ENCODE measurements at places on chromosomes 6 and 20.

DNA sequence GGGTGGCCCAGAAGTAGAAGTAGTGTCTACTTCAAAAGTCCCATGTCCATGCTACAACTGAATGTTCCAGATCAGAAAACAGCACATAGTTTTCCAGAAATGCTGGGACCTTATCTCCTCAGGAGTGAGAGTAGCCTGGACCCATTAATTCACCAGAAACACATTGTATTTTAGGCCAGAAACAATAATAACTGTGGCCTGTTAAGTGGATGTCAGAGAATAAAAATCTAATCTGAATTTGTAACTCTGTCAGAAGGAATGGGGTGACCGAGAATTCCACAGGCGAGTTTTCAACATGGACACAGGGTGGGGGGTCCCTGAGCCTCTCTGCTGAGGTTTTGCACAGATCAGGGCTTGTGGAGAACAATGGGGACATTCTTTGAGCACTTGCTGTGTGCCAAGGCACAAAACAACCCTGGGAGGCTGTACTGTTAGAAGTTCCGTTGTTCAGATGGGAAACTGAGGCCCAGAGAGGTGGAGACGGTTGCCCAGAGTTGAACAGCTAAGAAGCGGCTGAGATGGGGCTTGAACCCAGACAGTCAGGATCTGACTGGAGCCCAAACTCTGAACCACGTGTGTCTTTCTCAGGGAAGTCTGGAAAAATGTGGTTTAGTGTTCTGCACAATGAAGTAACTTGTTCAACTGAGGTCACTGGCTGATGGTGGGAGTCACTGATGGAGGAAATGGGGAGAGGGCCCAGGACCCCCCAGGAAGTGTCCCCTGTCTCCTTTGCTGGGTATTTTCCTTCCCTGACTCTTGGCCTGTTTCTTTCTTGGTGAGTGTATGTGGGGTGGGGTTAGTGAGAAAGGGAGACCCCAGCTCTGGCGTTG, 44.2 kb downstream of the SNAI1 start:
- DNase-seq: no peak

GRCh38 chr6:25612666-25613065, 39.3 kb upstream of the SCGN start:
- no peak for DNase-seq

- DNase-seq: no peak
These were observed 137.6 kb downstream of the UST start for GRCh38 chr6:148884461-148884860.

DNA sequence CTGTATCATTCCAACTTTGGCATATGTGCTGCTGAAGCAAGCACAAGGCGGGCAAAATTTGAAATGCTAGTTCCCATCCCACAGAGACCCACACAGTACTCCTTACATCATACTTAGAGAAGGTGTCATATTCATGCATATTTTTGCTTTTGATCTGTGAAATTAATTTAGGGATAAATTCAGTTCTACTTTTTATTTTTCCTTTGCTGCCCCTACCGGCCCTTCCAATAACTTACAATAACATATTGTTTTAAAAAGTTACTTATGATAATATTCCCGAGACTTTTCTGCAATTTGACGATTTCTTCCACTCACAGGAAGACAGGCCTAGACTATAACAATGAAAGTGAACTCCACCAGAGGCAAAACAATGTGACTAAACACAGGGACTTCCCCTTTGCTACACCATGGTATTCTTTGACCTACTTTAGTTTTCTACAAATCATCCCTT, 35.0 kb downstream of the SESN1 start:
- DNase-seq: no peak

DNA sequence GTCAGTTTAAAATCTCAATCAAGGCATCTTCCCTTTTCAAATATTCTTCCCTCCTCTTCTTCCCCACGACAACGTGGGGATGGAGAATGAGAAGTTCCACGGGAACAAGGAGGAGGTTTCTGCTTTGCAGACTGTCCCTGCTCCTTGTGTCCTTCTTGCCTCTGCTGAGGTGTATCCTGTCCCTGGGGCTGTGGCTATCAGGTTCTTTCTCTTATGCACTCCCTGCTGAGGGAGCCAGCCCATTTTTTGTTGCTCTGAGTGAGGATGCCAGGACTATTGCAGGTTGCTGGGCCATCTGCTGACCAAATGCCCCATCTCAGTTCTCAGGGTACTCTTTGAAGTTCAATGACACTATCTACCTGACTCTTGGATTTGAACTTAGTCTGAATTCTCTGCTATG, 533.6 kb downstream of the RNF144B start:
- DNase-seq: no peak

DNA sequence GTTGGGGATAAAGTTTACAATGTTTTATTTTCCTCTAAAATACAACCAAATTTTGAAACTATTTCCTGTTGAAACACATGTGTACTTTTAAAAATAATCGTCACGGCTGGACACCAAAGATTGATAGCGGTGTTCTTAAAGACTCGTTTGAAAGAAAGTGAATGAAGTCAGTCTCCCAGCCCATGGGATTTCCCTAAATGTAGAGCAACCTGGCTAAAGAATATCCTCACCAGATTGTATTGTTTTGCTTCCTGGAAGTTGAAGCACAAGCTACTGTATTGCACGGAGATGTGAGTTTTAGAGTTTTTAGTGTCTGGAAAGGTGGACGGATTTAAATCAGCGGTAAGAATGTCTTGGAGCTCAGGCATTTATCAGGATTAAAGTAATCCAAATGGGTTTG, 189.5 kb downstream of the THBS2 start:
- no peak for DNase-seq

- DNase-seq: no peak
These were observed 154.3 kb upstream of the INSM1 start for GRCh38 chr20:20213526-20214121.

DNA sequence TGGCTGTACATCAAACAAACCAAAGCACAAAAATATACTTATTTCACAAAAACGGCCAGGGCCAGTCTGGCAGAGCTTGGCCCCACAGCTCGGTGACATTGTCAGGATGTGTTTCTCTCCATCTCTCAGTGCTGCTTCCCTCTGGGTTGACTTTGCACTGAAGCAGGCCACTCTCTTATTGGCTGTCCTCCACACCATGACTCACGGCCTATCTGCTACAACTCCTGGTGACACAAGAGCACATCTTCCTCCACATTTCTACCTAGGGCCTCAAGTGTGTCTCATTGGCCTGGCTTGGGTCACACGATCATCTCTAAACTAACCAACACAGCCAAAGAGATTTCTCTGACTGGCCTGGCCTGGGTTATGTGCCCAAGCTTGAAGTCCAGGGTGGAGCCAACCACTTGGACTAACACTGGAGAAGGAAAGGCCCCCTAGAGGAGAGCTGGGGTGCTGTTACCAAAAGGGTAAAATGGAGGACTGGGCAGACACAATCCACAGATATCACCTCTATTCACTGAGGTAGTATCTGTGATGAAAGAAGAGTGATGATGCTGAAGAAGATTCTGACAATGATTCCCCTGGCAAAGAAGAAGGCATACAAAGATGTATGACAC, 159.8 kb upstream of the TSHZ2 start:
- DNase-seq: no peak

- DNase-seq: no peak
These were observed 508 bp downstream of the NOP56 start for GRCh38 chr20:2652724-2653555.

GRCh38 chr6:19851241-19852089, 14.3 kb downstream of the ID4 start:
- DNase-seq: peak; percentile 35

- no peak for DNase-seq
These were observed 38.6 kb upstream of the CST7 start for GRCh38 chr20:24910461-24910860.

DNA sequence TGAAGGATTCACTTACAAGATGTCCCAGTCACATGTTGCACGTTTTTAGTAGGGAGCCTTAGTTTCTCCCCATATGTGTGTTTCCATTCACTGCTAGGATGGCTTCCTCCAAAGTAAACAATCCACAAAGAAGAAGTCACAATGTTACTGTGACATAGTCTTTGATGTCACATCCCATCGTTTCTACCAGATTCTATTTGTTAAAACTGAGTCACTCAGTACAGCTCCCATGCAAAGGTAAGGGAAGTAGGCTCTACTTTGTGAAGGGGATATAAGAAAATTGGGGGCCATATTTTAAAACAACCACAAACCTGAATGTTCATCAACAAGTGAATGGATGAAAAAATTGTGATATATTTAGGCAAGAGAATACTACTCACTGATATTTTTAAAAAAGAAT, at the start of the genes OR11A1 and OR2H1:
Gene OR11A1, minus strand, starts transcription at position 101 of the 400 bp plus-strand sequence. CDS start 29,430 bp downstream, outside the sequence.
Gene OR2H1, plus strand, starts transcription at position 185 of the 400 bp plus-strand sequence. CDS start 4,615 bp downstream, outside the sequence.
- no peak for DNase-seq

DNA sequence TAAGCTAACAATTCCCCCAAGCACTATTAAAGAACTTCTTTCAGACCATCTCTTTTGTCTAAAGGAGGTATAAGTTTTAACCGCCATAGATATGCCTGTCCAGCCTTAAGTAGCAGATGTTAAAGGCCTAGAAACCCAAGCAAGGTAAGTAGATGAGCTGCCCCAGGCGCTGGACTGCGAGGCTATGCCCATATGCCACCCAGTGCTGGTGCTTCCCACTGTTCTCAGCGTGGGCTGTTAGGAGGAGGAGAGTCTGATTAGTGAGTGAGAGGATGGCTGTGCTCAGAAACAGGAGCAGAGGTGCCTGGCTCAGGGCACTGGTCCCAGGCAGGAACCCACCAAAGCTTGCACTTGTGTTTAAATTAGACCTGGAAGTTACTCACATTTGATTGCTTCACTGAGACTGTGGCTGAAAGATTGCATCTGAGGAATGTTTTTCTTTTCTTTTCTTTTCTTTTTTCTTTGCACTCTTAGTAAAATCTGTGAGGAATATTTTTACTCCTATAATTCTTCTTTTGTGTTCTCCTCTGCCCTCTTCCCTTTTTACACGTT, 32.2 kb downstream of the PRPH2 start:
- DNase-seq: no peak

- no peak for DNase-seq
These were observed 7.8 kb upstream of the BTN3A1 start for GRCh38 chr6:26394289-26394688.

DNA sequence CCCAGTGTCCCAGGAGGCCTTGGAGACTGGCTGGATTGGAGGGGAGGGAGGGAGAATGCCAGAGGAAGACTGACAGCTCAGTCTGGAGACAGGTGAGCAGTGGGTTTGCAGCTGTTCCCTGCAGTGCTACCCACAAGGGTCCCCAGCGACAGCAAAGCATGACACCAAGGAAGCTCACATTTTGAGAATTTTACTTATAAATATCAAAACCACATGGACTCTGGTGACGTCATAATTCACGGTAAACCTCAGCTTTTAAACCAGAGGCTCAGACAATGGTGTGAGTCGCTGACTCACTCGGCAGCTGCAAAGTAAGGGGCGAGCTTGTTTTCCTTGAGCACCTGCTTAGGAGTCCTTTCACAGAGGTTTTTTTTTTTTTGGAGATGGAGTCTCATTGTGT, 65.2 kb downstream of the THBS2 start:
- DNase-seq: no peak

- no peak for DNase-seq
These were observed 50.8 kb downstream of the SMPDL3A start for GRCh38 chr6:122839906-122840305.

DNA sequence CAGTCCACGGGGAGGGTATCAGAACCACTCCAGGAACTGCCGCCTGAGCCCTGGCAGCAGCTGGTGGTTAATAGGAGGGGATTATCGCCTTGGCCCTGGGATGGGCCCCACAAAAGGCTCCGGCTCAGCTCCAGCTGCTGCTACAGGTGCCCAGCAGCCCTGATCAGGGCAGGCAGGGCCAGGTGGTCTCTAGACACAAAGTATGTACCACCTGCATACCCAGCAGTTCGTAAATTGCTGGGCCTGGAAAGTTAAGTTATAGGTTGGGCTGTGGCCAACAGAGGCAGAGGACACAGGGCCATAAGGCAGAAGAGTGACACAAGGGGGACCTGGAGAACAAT, 35.1 kb downstream of the RRBP1 start:
- no peak for DNase-seq

DNA sequence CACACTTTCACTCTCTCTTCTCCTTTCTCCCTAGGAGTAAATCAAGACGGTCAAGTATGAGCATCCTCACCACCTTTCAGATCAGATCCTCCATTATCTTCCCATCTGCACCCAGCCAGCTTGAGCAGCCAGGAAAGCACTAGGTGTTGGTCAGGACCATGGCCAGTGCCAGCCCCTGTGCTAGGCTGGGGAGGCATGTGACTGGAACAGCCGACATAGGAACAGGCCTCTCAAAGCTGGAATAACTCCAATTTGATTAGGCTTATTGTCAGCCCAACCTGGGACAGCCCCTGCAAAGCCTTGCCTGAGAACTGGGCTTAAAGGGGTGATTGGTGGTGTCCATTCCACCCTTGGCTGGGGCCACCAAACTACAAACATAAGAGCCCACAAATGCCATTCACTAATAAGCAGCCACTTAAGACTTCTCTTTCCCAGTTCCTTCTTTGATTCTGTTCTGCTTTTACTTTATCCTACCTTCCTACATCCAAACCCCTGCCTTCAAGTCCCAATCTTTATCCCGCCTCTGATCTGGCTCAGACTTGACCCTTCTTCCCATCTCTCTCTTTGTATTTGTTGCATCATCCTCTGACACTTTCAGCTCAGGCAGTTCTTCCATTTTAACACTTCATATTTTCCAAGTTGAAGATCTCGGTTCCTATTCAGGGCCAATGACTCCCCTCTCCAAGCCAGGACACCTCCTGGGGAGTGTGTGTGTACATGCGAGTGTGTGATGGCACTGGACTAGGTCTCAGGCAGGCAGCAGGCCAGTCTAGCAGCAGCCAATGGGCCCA, 4.5 kb upstream of the TREM2 start:
- DNase-seq: no peak

- DNase-seq: no peak
These were observed 89.2 kb downstream of the RSPH3 start for GRCh38 chr6:158910484-158911440.

GRCh38 chr20:19336631-19337030, 124.2 kb downstream of the SLC24A3 start:
- DNase-seq: no peak

GRCh38 chr20:1803061-1803931, 91.9 kb upstream of the SIRPA start:
- no peak for DNase-seq

- no peak for DNase-seq
These were observed 34.0 kb downstream of the NUDT3 start for GRCh38 chr6:34358389-34358905.

DNA sequence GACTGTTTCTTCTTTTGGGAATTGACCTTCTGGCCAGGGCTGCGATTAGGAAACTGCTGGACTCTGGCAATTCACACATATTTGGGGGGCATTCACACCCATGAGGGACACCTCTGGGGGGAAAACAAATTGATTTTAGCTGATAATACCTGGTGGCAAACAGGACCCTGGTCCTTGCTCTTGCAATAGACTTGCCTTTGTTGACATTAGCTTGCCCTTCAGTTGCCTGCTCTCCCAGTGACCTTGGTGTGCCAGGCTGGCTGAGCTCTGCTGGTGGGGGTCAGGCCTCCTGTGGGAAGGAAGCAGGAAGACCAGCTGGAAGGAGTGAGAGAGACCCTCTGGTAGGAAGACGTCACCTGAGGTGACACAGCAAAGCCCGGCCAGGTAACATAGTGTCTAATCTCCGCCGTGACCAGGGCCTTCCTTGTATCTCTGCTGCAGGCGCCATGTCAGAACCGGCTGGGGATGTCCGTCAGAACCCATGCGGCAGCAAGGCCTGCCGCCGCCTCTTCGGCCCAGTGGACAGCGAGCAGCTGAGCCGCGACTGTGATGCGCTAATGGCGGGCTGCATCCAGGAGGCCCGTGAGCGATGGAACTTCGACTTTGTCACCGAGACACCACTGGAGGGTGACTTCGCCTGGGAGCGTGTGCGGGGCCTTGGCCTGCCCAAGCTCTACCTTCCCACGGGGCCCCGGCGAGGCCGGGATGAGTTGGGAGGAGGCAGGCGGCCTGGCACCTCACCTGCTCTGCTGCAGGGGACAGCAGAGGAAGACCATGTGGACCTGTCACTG, 5.3 kb downstream of the CDKN1A start:
- no peak for DNase-seq
